Memory B cell (primary cell): ENCODE measurements at places on chromosomes 7 and 10.

DNA sequence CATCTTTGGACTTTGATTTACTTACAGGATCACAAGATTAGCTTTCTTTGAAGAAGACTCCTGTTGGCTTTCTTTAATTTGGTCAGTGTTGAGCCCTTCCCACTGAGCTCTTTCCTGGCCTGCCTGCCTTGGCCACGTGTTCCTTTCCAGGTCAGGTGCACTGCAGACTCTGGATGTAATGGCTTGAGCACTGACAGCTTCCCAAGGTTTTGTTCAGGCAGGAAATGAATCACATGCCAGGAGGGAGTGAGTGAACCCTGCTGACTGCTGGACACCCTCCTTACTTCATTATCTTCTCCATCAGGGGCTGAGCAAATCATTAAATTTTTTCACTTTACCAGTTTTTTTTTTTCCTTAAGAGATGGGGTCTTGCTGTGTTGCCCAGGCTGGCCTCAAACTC, 29.8 kb downstream of the SNX10 start:
- DNase-seq, result no peak

DNA sequence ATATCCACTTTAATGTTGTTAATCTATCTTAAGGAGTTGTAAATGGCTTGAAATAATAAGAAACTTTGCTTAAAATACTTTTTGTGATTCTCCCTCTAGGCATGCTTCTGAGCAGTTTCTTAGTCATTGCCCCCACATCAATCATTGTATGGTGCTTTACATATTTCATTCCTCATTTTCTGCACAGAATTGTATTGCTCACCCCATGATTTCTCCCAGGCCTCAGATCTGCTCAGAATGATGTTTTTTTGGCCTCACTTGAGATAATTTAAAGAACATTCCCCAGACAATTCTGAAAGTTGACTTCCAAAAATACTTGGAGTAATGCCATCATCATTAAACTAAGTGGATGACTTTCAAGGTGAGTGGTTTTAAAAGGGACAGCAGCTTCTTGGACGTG, 82.1 kb upstream of the PRPS1L1 start:
- DNase-seq, result no peak

- DNase-seq, result no peak
These were observed 117.7 kb downstream of the ARHGAP21 start for GRCh38 chr10:24606021-24606420.

GRCh38 chr10:131832056-131832685, 68.6 kb upstream of the PPP2R2D start:
- no peak for DNase-seq

- no peak for DNase-seq
These were observed 77.1 kb upstream of the UNC5B start for GRCh38 chr10:71135236-71135635.

GRCh38 chr7:159128767-159129166, 15.9 kb downstream of the VIPR2 start:
- DNase-seq, result no peak

DNA sequence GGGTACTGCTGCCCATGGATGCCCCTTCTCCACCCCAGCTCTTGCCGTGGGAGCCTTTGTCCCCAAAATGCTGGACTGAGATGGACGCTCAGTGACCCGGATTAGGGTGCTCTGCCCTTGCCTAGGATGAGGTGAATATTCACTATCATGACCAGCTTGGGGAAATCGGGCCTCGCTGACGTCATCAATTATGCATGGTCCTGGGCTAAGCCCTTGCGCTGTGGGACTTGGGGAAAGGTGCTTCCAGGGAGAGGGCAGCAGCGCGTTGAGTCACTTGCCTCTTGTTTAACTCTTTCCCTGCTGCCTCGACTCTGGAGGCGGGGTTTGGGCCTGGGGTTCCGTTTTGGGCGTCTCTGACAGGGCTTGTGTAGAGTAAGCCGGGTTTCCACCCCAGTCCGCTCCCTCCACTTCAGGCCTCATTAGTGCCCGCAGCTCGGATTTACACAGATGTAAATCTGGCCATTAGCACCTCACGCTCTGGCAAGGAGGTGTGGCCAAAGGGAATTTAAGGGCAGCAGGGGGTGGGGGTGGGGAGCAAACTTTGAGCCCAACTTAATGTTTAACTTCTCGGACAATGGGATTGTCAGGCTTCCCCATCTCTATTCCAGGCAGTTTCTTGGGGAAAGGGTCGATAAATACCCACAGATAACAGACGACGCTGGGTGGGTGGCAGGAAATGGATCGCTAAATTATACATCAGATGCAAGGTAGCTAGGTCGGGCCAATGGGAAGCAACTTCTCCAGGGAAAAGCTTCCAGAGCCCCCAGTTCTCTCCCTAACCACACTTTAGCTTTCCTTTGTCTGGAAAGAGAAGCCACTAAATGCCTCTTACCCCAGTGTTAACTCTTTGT, 51.3 kb upstream of the TCF7L2 start:
- DNase-seq, result no peak

DNA sequence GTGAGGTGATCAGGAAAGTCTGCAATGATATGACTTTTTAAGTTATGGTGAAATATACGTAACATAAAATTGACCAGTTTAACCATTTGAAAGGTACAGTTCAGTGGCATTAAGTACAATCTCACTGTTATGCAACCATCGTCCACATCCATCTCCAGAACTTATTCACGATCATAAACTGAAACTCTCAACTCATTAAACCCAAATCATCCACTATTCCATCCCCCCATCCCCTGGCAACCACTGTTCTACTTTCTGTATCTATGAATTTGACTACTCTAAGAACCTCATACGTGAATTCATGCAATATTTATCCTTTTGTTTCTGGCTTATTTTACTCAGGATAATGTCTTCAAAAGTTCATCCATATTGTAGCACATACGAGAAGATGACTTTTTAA, 48.4 kb downstream of the TFAM start:
- no peak for DNase-seq

- DNase-seq, result no peak
These were observed 206.9 kb downstream of the WDR11 start for GRCh38 chr10:121058082-121058481.

- no peak for DNase-seq
These were observed 67.6 kb downstream of the FAM53B start for GRCh38 chr10:124676416-124677062.

GRCh38 chr7:38694326-38694725, 63.2 kb upstream of the AMPH start:
- no peak for DNase-seq

DNA sequence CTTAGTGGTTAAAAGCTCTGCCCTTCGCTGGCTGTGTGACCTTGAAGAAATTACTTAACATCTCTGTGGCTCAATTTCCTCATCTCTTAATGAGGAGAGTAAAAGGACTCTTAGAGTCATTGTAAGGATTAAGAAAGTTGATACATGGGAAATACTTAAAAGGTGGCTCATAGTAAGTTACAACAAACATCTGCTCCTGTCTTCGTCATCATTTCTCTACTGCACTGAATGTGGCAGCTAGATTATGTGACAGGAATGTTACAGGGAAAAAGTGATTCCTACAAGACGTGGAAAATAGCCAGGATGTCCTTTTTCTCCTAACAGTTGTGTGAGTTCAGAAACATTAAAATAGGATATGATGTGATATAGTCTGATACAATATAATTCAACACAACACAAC, 184.7 kb downstream of the FRMD4A start:
- no peak for DNase-seq

DNA sequence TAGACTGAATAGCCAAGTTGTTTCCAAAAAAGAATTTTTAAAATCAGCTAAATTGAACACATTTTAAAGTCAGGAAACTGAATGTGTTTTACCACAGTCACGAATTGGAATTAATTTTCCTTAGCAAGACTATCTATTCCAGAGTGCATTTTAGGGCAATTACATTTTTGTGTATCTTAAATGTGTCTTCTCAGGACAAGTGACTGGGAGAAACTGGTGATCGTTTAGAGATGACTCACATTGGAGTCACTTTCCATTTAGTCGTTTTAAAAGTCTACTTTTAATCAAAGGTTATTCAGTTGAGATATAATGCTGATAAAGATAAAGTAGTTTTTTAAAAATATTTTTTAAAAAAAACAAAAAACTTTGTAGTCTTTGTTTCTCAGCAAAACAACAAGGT, 191.7 kb upstream of the SLC26A5 start:
- DNase-seq, result no peak

DNA sequence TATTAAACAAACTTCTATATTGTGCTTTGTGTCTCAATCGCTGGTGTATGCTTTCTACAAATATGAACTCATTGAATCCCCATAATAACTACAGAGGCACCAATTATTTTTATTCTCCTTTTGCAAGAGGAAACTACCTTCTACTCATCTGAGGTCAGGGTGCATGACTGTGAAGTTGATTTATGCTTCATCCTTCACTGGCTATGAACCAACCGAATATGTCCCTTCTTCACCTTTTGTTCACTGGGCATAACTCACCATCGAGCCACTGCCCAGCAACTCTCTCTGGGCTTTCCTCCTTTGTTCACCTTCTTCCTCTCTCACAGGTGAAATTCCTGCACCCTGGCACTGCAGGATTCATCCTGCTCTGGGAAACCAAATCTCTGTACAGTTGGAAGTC, 61.3 kb upstream of the PFKP start:
- no peak for DNase-seq

DNA sequence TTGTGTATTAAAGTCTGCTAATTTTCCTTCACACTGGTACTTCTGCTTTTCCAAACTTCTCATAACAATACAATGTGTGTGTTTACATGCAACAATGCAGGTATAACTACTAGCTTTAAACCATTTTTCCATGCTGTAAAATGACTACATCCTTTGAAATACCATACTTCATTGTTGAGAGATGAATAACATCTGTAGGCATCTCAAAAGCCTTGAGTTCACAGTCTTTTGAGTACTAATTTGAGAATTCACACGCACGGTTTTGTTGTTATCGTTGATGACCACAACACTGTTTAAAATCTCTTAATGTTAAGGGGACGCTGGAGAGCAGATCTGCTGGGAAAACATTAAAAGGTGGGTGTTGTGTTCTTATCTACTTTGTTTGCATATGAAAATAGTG, 37.4 kb downstream of the SEMA3A start:
- DNase-seq, result no peak

DNA sequence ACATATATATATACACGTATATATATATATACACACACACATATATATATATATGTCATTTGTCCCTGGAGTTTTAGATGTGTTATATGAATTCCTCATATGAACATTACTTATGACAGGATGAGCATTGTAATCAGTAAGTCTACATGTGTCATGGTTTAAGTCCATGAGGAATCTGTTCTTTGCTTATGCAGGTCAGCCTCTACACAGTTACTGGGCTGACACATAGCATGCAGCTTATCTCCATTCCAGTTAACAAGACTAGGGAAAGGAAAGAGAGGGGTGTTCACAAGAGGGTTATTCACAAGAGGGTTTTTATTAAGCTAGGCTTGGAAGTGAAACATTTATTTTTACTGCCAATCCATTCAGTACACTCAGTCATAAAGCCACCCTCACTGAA, 226.7 kb downstream of the SNX13 start:
- DNase-seq, result no peak

GRCh38 chr10:47094636-47095035, 183.4 kb downstream of the PTPN20 start:
- no peak for DNase-seq

GRCh38 chr7:1049006-1049741, 4.8 kb downstream of the GPR146 start:
- no peak for DNase-seq

DNA sequence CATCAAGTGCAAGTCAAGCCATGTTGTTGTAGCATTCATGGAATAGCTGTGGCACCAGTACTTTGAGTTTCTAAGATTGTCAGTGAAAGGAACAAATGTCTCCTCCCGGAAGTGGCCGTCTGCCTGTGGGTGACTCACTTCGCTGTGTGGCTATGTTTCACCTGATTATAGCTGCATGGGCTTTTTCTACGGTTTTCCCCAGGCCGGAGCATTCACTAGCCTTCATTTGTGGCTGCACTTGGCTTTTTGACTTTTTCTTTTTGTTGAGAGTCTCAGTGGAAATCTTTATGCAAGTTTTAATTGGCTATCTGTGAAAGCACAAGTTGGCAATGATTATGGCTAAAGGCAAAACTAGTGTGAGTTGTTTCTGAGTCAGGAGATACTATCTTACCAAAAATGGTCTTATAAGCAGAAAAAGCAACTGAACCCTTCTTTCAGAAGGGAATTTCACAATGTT, 35.0 kb downstream of the SRI start:
- DNase-seq, result no peak

DNA sequence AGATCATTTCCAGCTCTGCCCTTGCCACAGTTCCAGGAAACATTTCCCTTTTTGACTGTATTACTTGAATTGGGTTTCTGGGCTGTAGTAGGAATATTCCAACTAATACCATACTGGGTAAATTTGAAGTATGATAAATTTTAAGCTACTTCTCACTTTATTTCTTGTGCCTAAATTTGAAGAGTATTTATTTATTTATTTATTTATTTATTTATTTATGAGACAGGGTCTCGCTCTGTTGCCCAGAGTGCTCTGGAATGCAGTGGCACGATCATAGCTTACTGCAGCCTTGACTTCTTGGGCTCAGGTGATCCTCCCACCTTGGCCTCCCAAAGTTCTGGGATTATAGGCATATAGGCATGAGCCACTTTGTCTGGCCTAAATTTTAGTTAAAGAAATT, 105.5 kb downstream of the TPST1 start:
- DNase-seq, result no peak

- no peak for DNase-seq
These were observed 31.1 kb downstream of the KAZALD1 start for GRCh38 chr10:101092881-101093354.

- DNase-seq, result no peak
These were observed 31.7 kb upstream of the ANKRD2 start for GRCh38 chr10:97540669-97541500.

- no peak for DNase-seq
These were observed 121.9 kb upstream of the RET start for GRCh38 chr10:42954766-42955492.

GRCh38 chr10:75814014-75814413, 382.6 kb downstream of the LRMDA start:
- DNase-seq, result no peak

DNA sequence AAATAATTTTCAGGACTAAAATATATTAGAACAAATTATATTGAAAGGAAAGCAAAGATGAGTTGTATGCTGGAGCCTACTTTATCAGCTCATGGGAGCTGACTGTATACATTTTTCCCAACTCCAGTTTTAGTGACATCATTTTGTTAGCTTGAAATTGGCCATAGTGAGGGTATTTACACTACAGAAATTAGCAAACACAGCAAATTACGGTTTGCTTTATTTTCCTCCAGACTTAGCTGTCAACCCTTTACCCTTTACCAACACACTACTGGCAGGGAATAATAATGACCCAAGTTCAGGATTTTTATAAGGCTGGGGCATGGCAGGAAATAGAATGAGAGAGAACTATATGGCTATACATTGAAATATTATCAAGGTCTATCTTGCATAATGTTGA, 120.3 kb upstream of the PRSS1 start:
- no peak for DNase-seq

DNA sequence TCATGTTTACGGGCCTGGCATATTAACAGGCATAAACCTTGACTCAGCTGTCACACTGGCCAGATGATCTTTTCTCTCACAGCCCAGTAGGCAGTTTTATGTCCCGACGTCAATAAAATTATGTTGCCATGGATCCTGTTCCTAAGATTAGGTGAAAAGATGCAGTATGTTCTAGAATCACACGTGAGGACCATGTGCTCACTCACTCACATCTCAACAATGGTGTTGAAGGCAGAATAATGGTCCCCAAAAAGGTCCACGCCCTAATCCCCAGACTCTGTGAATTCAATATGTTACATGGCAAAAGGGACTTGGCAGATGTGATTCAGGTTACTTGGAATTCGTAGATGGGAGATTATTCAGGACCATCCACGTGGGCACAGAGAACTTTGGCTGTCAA, 3.5 kb downstream of the DOCK1 start:
- no peak for DNase-seq

- no peak for DNase-seq
These were observed 7.0 kb upstream of the SERPINE1 start for GRCh38 chr7:101119876-101120275.
